ENCODE measurements at places on chromosomes 3 and 15.

GRCh38 chr3:174547801-174548435, 311.2 kb upstream of the NAALADL2 start:
- no peak for DNase-seq

DNA sequence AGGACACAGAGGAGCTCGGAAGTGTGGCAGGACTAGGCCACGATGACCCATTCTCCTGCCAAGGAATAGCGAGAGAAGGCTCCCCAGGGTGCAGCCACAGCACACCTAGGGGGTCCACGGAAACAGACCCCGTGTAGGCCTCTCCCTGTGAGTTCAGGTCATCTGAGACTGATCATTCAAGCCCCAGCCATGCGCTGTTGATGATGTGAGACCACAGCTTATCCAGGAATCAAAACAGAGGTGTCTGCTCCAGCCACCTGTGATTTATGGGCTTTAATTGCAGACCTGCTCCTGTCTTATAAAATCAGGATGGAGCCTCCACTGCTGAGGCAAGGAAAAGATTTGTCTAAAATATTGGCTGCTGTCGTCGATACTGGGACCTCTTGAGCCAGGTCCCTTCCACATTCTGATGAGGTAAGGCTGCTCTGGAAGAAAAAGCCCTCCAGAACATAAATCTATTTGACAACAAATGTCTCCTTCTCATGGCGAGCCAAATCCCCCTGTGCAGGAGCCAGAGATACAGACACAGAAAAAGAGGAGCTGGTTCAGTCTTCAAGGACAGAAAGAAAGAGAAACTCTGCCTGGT, 186.7 kb downstream of the TJP1 start:
- DNase-seq, result no peak

- DNase-seq, result no peak
These were observed 64.2 kb upstream of the LCTL start for GRCh38 chr15:66629817-66630576.

DNA sequence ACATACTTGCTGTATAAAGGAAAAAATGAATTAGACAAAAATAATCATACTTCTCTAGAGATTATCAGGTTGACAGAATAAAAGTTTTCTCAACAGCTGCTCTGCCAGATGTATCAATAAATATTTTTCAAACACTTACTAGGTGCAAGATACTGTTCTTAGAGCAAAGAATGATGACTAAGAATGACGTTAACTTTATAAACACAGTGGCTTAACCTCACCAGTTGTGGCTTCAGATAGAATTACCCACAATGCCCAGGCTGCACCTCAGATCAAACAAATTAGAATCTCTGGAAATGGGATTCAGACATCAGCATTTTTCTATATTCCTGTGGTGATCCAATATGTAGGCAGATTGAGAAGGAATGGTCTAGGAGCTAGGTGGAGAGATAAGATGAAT, 422.4 kb upstream of the ATP11B start:
- no peak for DNase-seq

DNA sequence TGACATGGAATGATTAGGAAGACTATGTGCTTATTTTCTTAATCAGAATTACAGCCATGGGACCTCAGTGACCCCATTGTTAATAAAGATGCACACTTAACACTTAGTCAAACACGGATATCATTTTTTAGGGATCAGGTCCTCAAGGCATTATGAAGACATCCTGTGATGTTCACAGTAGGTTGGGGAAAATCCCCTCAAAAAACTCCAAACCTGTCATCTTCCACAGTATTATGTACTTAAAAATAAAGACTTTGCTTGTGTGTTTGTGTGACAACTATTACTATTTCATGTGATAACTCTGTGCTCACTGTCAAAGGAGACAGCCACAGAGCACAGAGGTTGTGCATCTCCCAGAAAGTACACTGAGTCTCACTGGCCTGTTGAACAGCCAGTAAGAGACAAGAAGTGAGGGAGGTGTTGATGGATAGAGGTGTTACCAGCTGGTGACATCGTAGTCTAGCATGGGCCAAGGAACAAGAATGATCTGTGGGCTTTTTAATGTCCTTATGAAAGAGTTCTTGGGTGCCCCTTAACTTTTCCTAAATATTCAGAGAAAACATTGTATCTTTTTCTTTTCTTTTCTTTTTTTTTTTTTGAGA, 18.0 kb downstream of the CHST2 start:
- no peak for DNase-seq

DNA sequence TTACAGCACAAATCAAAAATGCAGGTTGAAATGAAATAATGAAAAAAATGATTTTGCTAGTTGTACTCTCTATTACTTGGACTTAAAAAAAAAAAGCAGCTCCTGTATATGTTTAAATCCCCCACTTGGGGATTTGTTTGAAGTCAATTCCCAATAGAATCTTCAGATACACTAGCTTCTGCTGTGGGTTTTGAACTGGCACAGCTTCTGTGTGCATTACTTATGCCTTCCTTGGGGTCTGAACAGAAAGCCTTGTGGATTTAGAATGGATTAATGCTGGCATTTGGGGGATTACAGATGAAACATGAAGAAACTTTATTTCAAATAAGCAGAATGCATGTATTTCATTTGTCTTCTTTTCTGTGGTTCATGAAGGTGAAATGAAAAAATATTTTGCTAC, 513.2 kb upstream of the TBL1XR1 start:
- no peak for DNase-seq

DNA sequence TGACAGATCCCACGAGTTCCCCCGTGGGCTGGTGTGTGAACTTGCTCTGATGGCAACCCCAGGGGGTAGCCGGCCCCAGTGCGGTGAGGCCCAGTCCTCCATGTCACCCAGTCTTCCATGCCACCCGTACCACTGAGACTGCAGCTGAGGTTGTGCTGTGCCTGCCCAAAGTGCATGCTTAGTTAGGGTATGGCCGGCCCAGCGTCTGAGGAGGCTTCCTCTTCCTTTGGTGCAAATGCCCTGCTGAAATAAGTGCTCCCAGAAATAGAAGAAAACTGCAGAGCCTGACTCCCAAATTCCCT, 31.5 kb downstream of the MGLL start:
- no peak for DNase-seq

- DNase-seq, result no peak
These were observed 125.8 kb downstream of the KBTBD8 start for GRCh38 chr3:67123914-67124313.

GRCh38 chr15:84824260-84825007, 7.3 kb downstream of the ALPK3 start:
- no peak for DNase-seq

DNA sequence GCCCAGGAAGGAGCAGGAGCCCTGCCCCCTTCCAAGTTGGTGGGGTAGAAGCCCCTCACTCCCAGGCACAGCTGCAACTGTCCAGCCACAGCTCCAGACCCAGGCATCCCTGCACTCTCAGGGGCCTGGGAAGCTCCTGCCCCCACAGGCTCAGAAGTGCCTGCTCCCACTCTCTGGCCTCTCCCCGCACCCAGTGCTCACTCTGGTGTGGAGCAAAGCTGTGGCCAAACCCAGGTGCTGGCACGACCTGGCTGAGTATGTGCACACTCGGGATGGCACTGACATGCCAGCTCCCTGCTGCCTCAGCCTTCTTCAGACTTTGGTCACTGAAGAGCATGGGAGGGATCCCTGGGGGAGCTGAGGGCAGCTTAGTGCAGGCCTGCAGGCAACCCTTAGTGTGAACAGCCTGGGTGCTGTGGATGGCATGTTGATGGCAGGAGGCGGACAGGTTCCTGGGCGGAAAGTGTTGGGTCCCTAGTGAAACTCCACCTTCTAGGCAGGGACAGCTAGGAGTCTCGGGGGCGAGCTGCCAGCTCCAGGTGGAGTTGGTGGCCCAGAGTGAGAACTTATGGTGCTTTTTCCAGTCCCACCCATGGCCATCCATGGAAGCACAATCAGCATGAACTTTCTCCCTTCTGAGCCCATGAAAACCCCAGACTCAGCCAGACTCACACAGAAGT, 489.2 kb upstream of the ROBO2 start:
- no peak for DNase-seq

DNA sequence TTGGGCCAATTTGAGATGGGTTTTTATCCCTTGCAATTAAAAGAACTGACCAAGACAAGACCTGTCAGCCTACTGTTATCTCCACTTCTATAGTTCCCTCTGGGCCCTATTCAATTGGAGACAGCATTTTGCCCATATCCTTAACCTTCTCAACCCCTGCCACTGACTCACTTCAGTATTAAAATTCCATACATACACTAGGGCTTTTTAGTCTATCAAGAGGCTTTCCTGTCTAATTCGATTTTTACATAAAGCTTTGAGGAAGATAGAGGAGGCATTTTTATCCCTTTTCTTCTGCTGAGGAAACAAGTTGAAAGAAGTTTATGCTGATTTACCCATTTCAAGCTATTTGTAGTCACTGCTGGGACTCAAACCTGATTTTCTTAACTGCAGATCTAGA, 51.1 kb downstream of the GTF2E1 start:
- no peak for DNase-seq

GRCh38 chr3:10531031-10531430, 25.6 kb upstream of the ATP2B2 start:
- DNase-seq, result no peak

DNA sequence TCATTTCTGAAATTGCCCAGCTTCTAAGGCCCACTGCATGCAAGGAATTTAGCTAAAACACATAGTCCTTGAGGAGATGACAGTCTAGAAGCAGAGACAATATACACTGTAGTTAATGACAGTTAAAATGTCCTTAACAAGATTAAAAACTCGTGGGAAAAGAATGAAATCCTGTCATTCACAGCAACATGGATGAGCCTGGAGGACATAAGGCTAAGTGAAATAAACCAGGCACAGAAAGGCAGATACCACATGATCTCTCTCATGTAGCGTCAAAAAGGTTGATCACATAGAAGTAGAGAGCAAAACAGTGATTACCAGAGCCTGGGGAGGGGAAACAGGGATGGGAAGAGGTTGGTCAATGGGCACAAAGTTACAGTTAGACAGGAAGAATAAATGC, 36.3 kb upstream of the GOLGA8J start:
- DNase-seq, result no peak

GRCh38 chr3:107989661-107990060, 101.2 kb downstream of the CD47 start:
- no peak for DNase-seq

DNA sequence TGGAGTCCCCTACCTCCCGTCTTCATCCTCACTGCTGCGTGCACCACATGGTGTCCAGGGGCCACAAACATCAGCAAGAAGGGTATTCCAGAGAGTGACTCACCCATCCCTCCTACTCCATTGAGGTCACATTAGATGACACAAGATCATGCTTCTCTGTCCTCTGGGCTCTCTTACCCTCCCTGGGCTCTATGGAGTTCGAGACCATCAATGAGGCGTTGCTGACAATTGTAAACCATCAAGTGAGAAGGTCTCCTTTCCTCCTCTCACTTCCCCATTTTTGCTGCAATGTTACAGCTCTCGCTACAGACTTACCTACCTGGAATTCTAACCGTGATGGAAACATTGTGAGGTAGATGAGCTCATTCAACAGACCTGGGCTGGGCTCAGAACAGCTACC, 51.7 kb downstream of the HMCES start:
- DNase-seq, result no peak

- DNase-seq, result no peak
These were observed 75.0 kb downstream of the CORO2B start for GRCh38 chr15:68653801-68654200.

DNA sequence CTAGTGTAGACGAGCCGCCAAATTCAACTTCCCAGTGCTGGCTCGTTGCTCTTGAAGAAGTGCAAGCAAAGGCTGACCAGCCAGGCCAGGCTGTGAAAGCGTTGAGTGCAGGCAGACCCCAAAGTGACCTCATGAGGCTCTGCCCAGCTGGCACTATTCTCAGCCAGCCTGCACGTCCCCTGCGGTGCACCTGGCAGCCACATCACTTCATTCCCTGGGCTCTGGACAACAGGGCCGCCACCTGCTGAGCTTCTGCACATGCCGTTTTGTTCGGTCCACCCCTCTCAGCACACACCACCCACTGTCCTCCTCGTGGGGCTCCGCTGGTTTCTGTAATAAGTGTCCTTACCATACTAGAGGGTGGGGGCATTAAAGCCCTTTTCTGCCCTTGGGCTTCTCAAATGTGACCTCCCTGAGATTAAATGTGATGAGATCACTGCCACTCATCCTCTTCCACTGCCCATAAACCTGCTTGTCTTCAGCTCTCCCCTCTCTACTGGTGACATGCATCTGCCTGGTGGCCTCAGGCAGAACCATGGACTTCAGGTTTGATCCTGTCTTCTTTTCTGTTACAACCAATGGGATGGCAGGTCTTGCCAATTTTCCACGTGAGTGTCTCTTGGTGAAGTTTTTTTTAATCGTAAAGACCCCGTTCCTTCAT, 6.1 kb downstream of the RASGRF1 start:
- DNase-seq, result no peak

DNA sequence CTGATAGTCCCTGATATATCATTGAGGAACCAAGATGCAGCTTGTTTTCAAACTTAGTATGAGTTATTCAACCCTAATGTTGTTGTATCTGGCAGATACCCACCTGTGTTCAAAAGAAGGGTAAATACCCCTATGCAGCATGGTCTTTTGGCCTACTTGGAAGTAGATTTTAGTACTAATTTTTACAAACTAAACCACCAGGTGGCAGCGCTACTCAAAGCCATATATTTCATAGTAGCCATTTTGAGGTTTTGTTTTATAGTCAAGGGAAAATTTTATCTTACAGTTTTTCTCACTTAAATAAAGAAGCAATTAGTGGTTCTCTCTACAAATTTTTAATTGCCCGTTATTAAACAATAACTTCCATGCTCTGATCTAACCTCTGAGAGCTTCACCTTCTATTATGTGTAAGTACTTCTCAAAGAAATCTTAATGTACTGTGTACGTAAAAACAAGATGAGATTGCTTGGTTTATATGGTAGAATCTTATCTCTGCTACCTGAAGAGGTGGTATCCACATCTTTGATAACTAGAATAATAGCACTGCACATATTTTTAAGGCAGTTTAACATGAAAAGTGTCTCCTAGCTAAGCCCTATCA, 31.5 kb upstream of the MLF1 start:
- no peak for DNase-seq

GRCh38 chr3:69126216-69126615, 3.8 kb upstream of the LMOD3 start:
- no peak for DNase-seq

DNA sequence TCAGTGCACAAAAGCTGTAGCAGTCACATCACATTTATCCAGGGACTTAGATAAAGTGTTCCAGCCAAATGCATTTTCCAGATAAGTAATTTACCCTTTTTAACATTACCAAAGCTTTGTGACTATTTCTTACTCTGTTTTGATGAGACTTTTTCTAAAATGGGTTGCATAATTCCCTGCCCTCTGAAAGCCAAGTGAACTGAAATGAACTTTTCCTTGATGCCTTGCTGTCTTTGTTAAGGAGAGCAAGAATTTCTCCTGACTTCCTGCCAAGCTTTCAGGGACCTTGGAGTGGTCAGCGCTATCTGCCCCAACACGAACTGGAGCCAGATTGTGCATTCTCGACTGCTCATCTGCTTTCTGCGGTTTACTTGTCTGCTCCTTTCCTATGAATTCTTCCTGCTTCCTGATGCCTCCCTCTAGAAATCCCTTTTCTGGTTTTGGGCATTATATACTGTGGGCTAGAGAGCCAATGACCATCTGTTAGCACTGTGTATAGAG, 34.8 kb downstream of the EIF4E3 start:
- no peak for DNase-seq

- DNase-seq, result no peak
These were observed 172.0 kb downstream of the TCF12 start for GRCh38 chr15:57090496-57090859.
